ENCODE measurements at places on chromosomes 5 and 9. TPM values are rescaled to one million over a fixed set of nuclear protein-coding genes. Genes with fewer than 3 reads are reported as not detected.

ZNF608 gene
- total RNA-seq = 0.06 TPM

ADAM19 gene
- 3.5 TPM for total RNA-seq

PCDHGA12 gene
- total RNA-seq = 0.08 TPM

FBP2 gene
- total RNA-seq = not detected

KLF9 gene
- total RNA-seq = 25.5 TPM

ASS1 gene
- total RNA-seq = 5.1 TPM

MYMK gene
- total RNA-seq = not detected

ZSWIM6 gene
- 3.2 TPM for total RNA-seq

PCDHGA3 gene
- total RNA-seq = not detected

All from activated naive CD8-positive, alpha-beta T cell treated with anti-CD3 and anti-CD28 coated beads for 36 hours (primary cell).